AG09309 (cell line): ENCODE measurements at places on chromosomes 2 and 18.

GRCh38 chr2:68466778-68467076 lies 367 bp downstream of the FBXO48 start:
- DNase-seq: no peak

GRCh38 chr2:128308889-128309279 lies 9.8 kb downstream of the HS6ST1 start:
- DNase-seq: no peak

DNA sequence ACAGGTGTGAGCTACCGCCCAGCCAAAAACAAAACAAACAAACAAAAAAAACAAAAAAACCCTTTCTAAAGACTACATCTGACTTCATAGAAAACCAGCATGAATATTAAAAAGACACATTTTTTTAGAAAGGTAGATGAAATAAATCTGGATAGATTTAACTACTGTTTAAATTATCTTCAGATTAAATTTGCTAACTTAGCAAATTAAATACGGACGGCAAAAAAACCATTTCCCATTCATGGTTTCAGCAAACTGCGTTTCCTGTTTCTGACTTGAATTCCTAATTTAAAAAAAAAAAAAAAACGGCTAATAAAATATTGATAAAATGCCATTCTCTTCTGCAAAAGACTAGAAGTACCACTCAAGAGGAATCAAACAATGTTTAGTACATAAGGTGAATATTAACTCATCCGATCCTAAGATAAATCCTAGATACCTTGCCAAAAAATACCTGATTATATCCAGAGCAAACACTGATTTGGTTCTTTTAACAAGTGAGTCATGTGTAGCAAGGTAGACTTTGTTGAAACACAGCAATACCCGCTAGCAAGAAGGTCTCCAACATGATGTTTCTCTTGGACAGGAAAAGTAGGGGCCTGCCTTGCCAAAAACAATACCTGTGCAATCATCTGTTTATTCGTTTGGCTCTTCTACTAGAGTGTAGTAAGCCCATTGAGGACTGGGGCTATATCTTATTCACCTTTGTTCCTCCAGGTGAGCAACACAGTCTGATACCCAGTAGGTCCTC lies 96.2 kb downstream of the BARD1 start:
- DNase-seq: no peak

GRCh38 chr18:36149514-36150289 lies 20.0 kb downstream of the ELP2 start:
- no peak for DNase-seq

GRCh38 chr2:52311862-52312261 lies 1279.9 kb upstream of the NRXN1 start:
- DNase-seq: no peak

DNA sequence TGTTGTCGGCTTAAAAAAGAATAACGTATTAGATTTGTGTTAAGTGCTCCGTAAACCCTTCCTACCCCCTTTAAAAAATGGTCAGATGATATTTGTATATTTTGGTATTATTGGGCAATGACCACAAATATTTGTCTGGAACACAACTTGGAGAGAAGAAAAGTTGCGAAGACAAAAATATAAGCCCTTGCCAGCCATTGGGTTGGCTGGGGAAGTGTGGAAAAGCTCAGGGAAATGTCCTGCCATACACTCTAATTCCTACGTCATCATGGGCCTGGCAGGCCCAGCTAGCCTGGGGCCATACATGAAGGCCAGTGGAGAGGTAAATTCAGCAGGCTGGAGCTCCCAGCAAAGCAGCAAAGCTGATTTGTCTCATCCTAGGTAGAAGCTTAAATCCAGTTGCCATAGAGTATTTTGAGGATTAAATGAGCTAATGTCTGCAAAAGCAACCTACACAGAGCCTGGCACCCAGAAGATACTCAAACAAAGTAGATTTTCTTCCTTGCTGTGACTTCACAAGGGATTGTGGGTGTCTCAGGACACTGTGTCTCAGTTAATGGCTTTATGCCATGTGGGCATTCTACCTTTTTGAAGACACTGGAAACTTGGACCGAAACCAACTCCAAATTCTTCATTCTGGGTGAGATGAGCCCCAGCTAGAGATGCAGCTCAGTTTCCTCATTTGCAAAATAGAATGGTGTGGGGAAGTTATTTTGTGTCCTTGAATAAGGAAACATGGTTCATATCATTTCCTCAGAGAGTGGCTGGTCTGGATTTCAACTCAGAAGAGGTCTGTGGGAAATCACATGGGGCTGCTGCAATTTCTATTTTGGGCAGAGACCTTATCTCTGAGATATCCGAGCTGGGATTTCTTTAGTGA lies 87.9 kb upstream of the MAP4K3 start:
- DNase-seq: no peak

GRCh38 chr2:102050854-102051391 lies 59.2 kb downstream of the IL1R2 start:
- no peak for DNase-seq
